ENCODE measurements at places on chromosomes 3 and 15.

GRCh38 chr3:94423578-94423977 is 360.7 kb downstream of the NSUN3 start:
- no peak for DNase-seq

DNA sequence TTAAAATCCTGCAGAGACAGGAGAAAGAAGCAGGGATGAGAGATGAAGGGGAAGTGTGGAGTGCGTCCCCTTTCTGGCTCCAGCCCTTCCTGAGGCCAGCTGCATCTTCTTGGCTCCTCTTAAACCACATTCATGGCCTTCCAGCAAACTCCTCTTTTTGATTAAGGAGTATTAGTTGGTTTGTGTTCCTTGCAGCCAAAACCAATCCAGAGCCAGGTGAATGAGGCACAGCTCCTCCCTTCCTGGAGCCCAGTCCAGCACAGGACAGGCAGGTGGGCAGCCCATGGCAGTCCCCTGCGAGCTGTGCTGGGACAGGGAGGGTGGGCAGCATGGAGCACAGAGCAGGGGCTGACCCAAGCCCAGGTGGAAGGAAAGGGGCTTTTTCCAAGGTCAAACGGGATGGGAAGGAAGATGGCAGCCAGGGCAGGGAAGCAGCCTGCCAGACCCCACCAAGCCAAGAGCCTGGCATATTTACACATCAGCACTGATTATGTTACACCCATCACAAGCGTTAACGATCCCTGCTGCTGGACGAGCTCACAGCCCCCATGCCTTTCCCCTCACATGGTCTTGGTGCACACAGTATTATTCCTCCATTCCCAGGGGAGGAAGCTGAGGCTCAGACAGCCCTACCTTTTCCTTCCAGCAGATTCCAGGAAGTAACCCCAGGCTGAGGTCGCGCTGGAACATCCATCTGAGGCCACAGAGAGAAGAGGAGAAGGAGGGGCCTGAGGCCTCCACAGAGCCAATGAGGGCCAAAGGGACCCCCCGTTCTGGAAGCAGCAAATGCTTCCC is 175.6 kb downstream of the SMAD6 start:
- DNase-seq: no peak

- peak; percentile 92 for DNase-seq
Measured at GRCh38 chr3:123652342-123652984, 67.6 kb upstream of the HACD2 start.

GRCh38 chr15:41180206-41180789 is 50.3 kb downstream of the EXD1 start:
- no peak for DNase-seq

GRCh38 chr15:53448232-53449015 is 311.0 kb downstream of the WDR72 start:
- DNase-seq: no peak

DNA sequence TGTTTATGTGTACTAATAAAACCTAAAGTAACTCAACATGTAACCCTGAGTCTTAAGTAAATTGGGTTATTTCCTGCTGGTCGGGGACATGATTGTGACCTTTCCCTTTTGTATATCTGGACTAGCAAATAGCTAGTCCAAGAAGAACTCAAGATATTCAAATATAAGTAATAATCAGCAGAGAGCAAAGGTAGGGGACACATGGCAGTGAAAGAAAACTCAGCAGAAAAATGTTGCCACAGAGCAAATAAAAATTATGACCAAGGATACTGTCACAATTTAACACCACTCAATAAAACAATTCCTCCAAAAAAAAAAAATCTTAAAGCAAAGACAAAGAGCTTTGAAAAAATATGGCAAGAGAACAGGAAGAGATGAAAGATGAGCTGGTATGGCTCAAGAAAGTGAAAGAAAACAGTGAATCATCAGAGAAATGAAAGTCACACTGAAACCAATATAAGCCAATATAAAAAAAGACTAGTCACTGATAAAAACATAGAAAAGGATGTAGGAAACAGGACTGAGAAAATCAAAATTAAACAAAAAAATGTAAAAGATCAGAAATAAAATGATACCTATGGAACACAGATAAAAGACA is 43.4 kb downstream of the HLTF start:
- DNase-seq: no peak

DNA sequence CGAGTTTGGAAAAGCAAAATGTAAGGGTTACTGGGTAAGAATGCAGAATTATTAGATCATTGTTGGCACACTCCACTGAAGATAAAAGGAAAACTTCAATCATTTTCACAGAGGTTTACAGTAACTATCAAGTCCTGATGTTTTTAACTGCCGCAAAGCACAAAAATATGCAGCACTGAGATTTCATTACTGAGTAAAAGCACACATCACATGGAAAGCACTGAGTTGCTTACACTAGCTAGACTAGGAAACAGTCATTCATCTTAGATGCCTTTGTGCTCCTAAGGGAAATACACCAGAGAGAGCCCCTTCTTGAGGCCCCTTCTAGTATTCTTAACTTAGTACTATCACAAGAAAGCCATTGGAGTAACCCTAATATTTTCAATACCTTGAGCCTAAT is 11.8 kb upstream of the P2RY1 start:
- DNase-seq: no peak

GRCh38 chr3:160566499-160566898 is 1.1 kb upstream of the KPNA4 start:
- DNase-seq: no peak

GRCh38 chr3:121834157-121834670 is 646 bp downstream of the IQCB1 start:
- DNase-seq: no peak

- no peak for DNase-seq
Measured at GRCh38 chr3:178263236-178263916, 272.9 kb upstream of the KCNMB2 start.

DNA sequence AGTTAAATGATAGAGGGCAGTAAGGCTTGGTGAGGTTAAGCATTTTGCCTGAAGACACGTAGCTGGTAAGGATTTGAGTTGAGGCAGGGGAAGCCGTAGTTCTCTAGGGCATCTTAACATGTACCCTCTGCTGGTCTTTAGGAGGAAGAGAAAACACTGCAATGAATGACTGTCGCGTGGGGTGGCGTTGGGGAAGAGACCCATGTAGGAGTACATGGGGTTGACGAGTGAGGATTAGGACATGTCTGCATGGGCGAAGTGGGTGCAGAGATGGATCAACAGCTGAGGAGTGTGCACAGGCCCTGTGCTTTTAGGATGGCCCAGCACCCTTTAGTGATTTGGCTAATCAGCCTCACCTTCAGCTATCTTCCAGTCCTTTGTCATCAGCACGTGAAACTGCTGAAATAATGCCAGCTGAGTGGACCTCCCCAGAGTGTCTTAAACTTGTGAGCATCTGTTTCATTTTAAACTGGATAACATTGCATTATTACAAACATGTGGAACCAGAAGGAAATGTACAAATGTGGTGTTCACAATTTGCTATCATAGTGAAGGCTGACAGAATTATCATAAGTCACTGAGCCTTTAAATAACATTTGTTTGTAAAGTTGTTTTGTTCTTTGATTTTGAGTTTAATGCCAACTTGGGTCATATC is 15.3 kb downstream of the P2RY14 start:
- no peak for DNase-seq

- no peak for DNase-seq
Measured at GRCh38 chr3:15808679-15809310, 11.0 kb upstream of the ANKRD28 start.

DNA sequence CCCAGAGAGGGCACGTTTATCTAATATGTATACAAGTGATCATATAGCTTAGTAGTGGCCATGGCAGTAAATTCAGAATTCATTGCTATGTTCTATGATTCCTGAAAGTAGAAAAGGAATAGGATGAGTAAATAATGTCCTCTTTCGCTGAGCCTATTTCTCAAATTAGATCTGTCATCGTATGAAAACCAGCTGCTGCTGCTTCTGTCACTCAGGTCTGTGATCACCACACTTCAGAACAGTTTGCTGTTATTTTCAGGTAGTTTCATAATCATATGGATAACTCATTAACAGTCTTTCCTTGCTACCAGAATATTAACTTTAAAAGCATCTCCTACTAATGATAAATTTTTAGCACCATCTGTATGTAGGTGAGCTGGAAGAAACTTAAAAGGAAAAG is 289.1 kb upstream of the AZI2 start:
- no peak for DNase-seq

DNA sequence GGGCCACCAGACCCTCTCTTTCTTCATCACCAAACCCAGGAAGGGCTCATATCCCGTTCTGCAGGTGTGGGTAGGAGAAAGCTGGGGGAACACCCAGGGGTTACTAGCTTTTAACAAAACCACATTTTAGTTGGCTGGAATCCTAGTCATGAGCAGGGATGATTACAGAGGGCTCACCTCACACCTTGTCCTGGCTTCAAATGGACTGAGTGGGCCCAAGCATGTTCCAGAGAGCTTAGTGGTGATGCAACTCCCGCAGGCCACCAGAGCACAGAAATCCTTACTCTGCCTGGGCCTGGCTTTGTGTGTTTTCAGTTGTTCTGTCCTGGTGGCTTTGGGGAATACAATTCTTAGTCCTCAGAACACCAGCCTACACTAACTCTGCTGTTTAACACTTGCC is 56.8 kb upstream of the RYK start:
- DNase-seq: no peak

DNA sequence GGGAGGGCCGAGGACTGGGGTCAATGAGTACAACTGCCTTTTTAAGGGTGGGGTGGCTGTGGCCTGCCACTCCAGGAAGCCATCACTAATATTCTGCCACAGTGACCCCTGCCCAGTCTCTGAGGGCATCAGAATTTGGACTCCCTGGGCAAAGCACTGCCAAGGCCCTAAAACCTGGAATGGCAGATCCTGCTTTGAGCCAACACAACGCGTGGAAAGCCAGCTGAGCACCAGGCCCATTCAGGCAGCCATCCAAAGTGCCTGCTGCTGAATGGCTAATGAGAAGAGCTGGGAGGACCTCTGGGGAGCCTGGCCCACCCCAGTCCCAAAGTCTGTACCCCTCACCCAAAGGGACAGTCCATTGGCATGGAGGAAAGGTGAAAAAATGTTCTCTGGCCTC is 5.0 kb downstream of the TWF2 start:
- DNase-seq: no peak

DNA sequence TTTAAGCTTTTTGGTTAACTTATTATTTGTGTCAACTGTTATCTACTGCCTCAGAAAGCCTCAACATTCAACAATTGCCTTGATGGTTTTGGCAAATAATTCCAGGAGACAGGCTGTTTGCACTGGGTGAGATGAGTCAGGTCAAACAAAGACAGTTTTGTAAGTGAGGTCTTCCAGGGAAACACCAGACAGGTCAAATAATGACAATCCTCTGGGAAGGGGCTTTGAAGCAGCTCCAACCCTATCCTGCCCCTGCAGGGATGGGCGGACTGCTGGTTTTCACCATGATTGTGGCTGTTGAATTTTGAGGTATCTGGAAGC is 79.4 kb upstream of the PRR23E start:
- DNase-seq: no peak

GRCh38 chr15:96328181-96328876 is 2.2 kb upstream of the NR2F2 start:
- no peak for DNase-seq

GRCh38 chr3:46693892-46694226 is 380 bp upstream of the ALS2CL start:
- DNase-seq: no peak

All from H1 (cell line).